ENCODE measurements at places on chromosomes 12 and 14.

- DNase-seq: peak; percentile 44
Measured at GRCh38 chr12:29148911-29149690, at the start of gene FAR2. TSS of gene FAR2 (plus strand) at chr12:29149278. CDS start at chr12:29270450, 121,172 bp downstream.

- no peak for DNase-seq
Measured at GRCh38 chr12:124898200-124898922, 16.1 kb downstream of the UBC start.

DNA sequence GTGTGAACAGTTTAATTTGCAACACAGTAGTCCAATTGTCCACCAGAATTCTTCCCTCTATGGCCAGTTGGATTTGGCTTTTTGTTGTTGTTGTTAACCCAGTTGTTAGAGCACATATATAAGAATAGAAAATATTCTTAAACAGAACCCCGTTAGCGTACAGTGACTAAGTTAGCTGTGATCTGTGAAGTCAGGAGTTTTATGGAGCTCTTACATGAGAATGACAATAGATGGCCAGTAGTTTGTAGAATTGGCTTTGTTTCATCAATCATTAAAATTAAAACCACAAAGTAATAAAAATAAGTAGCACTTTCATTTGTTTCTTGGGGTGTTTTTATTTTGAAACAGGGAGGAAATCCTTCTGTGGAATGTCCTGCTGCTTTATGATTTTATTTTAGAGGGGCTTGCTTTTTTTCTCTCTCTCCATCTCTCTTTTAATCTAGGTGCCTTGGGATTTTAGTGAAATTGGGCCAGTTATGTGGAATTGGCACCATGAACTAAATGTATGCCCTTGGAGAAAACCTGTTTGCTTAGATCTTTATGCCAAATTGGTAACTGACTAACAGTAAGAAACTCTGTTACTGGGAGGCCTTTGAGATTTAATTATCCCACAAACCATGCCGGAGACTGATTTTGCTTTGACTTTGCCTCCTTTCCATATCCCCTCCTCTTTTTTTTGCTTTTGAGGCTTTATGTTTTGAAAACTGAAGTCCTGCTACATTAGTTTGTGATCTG lies 22.9 kb downstream of the FBXW8 start:
- DNase-seq: no peak

DNA sequence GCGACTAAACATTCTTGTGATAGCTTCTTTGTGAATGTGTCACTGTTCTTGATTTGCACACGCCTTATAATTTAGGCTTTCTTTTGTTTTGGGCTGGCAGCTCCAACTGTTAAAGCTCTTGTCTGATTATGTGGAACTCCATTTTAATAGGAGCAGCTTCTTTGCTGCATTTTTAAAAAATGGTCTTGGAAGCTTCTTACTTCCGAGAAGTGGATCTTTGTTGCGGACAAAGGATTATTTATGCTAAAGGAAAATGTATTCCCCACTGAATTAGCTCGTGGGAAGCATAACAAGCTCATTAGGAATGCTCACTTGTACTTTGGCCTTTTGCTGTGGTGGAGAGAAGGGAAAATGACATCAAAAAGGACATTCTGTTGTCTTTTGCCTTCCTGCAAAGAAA lies 20.0 kb downstream of the GAS2L3 start:
- no peak for DNase-seq

- no peak for DNase-seq
Measured at GRCh38 chr12:25496098-25496587, 56.9 kb downstream of the LMNTD1 start.

- peak; percentile 23 for DNase-seq
Measured at GRCh38 chr12:58415716-58416115, 474.3 kb downstream of the ATP23 start.

GRCh38 chr12:53506881-53507602 lies at the start of gene NPFF:
TSS of gene NPFF (minus strand) at chr12:53507484. CDS start at chr12:53507474, 10 bp downstream.
- DNase-seq: no peak

DNA sequence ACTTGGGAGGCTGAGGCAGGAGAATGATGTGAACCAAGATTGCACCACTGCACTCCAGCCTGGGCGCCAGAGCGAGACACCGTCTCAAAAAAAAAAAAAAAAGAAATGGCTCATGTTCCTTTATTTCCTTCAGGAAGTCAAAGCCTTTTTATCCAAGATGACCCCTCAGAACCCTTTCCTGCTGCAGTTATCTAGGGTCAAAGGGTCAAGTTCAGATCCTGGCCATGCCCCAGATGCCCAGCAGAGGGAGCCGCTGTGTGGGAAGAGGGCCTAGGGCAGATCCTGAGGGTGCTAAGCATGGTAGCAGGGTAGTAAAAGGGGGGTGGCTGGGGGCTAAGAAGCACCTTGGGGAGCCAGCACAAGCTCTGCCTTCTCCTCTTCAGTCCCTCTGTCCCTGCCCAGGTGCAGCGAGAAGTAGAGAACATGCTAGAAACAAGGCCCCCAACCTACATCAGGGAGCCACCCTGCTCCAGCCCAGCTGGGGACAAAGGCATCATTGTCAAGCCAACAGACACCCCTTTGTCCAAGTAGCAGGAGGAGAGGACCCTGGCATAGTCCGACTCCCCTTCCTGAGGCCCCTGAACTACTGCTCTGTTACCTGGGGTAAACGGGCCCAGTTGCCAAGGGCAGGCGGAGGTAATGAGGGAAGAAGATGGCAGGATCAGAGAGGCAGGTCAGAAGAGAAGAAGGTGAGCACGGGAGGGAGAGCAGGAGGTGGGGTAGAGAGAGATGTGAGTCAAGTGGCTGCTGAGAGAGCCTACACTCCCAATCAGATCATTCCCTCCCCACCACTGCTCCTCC lies 6.5 kb downstream of the NFE2 start:
- DNase-seq: peak; percentile 41

DNA sequence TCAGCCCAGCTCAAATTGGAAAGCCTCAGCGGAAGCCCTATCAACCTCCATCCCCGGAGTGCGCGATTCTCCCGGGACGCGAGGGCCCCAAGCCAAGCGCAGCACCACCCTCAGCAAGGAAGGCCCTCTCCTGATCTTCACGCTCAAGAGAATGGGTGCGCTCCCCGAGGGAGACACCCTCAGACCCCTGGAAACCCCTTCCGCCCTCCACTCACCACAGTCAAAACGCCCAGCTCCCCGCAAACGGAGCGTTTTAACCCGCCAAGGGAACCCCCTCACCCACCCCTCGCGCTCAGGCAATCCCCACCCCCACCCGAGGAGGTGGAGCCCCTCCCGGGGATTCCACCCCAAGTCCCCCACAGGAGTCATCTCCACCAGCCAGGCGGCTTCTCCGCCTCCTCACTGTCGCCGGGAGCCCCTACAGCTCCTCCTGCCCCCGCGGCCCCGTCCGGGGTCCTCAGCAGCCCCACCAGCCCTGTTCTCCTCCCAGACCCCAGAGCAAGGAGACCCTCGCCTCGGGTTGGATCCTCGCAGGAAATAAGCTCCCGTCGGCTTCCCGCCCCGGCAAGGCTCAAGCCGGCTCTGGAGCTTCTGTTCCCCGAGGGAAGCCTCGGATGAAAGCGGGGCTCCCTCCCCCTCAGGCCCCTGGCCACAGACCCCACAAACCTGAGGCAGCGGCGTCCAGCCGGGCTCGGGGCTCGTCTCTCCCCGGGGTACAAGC lies 507 bp downstream of the BAZ2A start:
- DNase-seq: no peak

DNA sequence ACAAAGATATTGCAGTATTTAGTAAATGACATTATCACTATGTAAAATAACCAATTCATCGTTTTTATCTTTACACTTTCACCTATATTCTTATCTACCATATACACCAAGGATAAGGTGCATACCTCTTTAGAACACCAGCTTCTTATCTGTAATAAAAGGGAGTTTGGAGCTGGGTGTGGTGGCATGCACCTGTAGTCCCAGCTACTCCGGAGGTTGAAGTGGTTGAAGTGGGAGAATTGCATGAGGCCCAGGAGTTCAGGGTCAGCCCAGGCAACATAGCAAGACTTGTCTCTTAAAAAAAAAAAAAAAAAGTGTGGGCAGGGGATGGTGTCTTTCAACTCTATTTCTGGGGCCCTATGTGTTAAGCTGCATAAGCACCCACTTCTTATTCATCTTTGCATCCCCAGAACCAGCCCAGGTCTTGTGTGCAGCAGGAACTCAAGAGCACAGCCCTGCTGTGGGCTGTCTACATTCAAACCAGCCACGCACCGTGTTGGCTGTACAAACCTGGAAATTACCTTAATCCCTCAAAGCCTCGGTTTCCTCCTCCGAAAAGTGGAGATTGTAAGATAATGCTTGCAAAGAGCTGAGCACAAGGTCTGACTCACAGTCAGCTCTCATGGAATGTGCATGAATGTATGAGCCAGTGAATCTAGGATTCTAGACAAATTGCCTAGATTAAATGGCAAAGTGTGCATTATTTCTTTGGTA lies 256.6 kb upstream of the FOXN3 start:
- no peak for DNase-seq

- no peak for DNase-seq
Measured at GRCh38 chr12:26341491-26341890, 146.1 kb downstream of the SSPN start.

DNA sequence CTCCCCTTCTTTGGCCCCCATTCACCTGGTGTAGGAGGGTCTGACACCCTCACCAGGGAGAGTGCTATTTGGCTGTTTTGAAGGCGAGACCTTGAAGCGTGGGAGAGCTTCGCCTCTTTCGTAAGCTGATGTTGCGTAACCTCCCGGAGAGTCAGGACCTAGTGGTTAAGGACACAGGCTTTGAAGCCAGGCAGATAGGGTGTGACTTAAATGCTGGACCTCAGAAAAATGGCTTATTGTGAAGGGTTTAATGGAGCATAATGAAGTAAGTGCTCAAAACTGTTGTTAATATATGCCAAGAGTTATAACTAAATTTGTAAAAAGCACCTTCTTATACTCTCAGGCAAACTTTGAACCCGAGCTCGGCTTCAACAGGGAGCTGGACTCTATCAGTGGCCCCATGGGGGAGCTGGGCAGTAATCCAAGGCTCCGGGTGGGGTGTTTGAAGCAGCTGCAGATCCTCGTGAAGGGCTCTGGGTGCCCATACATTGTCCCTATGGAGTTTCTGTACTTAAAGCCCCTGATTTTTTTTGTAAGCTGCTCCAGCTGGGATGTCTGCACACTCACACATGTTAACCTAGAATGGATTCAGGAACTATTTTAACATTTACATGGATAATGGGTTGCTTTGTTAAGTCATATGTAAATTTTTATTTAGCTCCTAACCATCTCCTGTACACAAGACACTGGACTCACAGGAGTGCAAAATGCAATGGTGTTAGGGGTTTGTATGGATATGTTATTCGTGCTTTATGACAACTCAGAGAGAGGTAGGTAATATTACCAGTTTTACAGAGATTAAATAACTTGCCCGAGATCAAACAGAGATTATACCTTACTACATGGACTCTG lies 26.0 kb downstream of the PPFIBP1 start:
- DNase-seq: no peak

GRCh38 chr12:104524034-104524832 lies 67.5 kb downstream of the CHST11 start:
- DNase-seq: no peak

GRCh38 chr12:25256005-25256404 lies 5.3 kb upstream of the KRAS start:
- DNase-seq: no peak

DNA sequence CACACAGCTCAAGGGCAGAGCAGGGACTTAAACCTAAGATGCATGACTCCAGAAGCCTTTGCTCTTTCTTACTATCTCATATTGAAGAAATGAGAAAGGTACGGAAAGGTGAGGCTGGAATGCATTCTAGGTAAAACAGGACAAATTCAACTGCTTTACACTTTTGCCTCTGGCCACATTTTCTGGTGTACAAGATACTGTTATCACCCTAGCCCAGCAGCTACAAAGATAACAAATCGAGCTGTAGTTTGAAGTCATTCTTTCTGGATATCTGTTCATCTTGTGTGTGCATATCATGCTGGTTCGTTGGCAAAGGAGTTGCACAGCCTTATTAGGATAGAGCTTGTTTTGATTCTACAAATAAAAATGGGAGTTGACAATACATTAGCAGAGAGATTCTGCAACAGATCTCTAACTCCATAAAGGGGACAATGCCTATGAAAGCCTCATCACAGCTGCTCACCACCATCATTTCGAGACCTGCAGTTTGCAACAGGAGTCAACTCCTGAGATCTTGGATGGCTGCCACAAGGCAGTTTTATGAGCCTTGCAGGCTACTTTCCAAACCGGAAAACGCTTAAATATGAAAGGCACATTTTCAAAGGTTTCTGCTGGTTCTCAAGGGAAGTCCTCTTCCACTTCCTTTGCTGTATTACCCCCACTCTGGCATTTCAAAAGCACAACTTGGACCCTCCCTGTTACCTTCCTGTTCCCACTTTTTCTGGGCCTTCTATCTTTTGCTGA lies 64.9 kb downstream of the STXBP6 start:
- DNase-seq: no peak

DNA sequence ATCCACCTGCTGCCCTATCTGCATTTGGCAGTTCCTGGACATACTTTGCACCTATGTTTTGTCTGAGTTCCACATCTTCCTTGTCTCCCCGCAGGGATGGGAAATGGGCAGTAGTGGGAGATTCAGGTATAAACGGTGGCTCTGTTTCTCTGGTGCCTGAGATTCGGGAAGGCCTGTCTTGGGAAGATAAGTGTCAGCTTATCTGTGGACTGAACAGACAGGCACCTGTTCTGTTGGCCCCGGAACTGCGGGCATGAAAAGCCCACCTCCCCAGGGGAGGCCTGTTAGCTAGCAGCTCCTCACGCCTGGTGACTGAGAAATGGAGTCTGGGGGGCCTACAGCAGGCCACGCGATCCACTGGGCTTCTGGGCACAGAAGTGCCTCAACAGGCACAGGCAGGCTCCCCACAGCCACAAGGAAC lies 5.8 kb downstream of the PHB2 start:
- no peak for DNase-seq

- DNase-seq: no peak
Measured at GRCh38 chr14:56137453-56137807, 19.2 kb downstream of the PELI2 start.

GRCh38 chr12:109259545-109259895 lies 49.6 kb downstream of the FOXN4 start:
- no peak for DNase-seq

- DNase-seq: no peak
Measured at GRCh38 chr12:113059071-113059595, 2.6 kb downstream of the DTX1 start.

DNA sequence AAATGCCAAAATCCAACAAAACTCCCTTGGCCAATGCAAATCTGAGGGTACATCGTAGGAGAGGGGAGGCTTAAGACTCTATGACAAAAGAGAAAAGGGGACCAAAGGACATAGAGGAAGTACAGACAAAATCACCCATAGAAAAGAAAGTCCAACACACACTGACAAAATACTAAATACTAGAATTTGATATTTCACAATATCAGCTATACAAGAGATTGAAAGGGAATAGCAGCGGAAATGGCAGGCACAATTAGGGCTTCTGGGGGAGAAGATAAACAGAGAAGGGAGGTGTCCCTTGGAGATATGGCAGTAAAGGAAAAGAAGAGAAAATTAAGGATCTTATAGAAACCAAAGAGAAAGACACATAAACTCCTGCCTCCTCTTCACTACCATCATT lies 29.0 kb downstream of the ATP2B1 start:
- DNase-seq: no peak

Data from neuronal stem cell (in vitro differentiated cells).